ENCODE measurements at places on chromosomes 7 and 10.

DNA sequence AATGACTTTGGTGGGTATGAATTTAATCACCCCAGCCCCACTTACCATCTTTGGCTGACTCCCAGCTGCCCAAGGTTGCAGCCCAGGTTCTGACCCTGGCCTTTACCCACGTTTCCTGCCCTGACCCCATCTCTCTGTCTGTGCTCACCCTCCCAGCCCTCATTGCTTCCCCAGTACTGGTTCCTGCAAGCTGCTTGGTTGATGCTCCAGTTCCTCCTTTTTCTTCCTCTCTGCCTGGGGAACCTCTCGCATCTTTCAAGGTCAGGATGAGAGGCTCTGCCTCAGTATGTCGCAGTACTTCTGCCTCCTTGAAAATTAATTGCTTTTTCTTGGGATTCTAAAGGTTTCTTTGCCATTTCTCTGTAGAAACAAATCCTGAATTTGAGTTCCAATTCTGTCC, 263.8 kb upstream of the ZNF32 start:
- DNase-seq, result no peak

DNA sequence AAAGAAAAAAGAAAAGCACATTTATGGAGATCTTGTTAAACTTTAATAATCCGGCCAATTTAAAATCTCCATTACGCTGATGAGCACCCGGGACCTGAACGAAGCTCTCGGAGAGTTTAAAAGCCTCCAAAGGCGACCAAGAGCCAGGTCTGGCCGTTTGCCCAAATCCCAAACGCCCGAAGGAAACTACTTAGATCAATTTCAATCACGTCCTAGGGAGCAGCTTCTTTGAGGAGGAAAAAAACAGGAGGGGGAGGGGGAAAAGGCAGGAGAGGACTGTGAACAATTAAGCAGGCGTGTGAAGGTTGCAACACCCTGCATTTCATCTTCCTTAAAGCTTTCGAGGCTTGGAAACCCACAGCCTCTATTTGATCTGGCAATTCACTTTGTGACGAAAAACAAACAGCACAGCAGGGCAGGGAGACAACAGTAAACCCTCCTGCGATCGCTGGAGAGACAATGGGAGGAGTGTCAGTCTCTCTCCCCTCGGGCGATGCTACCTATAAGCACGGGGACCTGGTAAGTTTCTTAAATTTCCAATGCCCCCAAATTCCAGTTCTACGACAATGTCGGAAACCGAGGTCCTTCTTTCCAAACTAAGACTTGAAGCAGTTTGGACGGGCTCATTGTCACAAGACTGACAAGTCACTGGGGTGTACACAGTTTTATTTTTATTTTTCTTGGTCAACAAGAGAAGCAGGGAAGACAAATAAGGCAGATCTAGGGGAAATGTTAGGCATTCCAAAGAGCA, 1.2 kb downstream of the KLF6 start:
- peak; percentile 83 for DNase-seq

DNA sequence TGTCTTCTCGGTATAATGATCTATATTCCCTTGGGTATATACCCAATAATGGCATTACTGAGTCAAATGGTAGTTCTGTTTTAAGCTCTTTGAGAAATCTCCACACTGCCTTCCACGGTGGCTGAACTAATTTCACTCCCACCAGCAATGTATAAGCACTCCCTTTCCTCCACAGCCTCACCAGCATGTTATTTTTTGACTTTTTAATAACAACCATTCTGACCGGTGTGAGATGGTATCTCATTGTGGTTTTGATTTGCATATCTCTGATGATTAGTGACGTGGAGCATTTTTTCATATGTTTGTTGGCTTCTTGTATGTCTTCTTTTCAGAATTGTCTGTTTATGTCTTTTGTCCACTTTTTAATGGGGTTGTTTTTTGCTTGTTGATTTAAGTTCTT, 33.6 kb downstream of the KIAA1217 start:
- no peak for DNase-seq

DNA sequence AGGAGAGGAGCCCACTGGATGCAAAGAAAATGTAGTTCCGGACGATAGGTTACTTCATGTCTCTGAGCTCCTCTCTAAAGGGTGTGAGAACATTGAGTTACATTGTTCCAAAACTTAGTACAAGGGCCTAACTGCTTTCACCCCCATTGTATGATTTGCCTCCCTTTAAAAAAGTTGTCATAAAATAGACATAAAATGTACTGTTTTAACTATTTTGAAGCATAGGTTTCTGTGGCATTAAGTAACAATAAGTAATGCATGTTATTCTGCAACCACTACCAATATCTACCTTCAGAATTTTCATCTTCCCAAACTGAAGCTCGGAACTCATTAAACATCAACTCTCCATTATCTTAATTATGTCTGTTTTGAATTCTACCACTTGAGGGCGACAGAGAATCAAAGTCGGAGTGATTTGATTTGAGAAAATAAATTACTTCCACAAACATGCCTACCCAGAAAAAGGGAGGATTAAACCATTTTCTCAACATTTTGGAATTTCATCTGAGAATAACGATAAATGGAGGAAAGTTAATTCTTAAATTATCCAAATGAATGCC, 2.7 kb downstream of the IGFBP1 start:
- DNase-seq, result no peak

- no peak for DNase-seq
Observed at GRCh38 chr10:131461093-131461492, 149.6 kb upstream of the TCERG1L start.

DNA sequence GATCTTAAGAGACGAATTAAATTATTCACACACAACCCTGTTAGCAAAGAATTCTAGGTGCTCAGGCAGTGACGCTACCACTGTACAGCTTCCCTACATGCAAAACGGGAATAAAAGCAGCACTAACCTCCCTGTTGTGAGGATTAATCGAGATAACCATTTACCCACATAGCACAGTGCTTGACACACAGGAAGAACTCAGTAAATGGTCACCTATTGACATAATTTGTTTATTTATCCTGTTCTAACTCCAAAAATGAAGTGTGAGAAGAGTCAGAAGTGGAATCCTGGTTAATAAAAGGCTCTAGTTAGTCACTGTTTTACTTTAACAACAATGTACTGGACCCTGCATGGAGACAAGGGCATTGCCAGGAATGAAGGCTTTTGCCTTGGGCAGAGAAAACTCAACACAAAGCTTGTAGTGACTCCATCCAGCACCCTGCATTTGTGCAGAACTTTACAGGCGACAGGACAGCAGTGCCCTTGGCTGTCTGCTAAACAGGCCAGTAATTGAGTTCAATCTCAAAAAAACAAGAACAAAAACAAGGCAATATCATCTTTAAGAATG, 103.8 kb downstream of the SORBS1 start:
- no peak for DNase-seq

DNA sequence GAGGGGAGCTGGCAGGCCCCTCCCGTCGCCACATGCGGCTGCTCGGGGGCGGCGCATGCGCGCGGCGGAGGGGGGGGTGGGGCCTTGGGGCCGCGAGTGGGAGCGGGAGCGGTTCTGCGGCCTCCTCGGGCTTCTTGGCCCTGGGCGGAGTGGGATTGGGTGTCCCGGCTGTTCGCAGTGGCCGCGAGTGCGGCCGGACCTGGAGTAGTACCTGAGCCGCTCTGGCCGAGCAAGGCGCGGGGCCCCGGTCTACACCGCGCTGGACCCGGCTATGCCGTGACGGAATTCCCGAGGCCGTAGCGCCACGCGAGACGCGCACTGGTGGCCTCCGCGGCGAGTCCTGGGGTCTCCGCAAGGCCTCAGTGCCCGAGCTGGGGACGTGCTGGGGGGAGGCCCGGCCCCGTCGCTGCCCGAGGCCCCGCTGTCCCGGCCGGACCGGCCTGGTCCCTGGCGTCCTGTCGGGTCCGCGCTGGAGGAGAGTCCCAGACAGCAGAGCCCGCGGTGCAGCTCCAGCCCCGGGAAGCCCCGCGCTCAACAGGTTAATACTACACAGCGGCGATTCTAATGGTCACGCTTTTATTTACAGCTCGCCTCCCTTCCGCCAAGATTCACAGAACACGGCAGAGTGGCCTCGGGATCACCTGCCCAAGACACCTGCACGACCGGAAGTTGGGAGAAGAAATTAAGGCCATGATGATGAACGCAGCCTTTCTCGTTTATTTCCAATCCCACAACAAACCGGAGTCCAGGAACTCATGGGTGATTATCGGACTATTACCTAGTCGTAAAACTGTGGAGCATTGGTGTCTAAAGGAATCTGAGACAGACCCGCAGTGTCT, 671 bp upstream of the PAXIP1 start:
- peak; percentile 63 for DNase-seq

DNA sequence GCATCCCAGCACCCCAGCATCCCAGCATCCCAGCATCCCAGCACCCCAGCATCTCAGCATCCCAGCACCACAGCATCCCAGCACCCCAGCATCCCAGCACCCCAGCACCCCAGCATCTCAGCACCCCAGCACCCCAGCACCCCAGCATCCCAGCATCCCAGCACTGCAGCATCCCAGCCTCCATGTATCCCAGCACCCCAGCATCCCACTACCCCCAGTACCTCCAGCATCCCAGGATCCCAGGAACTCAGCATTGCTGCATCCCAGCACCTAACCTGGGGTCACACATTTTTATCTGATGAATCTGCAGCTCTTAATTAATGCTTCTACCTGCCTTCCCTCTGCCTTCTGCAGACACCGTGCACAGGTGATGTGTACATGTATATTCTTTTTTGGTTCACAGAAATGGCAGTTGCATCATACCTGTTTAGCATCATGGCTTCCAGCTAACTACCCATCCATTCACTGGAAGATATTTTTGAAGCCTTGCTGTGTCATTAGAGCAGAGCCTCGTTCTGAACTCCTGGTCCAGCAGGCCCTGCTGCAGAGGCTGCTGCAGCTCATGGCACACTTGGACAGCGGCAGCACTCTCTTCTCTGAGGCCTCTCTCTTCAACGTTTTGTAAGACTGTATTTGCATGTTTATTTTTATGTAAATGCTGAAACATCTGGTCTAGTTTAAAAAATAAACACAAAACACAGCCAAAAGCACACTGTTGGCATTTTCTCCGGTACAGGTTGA, 4.6 kb upstream of the CFAP46 start:
- DNase-seq, result no peak

- no peak for DNase-seq
Observed at GRCh38 chr7:45660201-45660900, 86.2 kb downstream of the ADCY1 start.
